ENCODE measurements at places on chromosomes 7 and 10. TPM values are rescaled to one million over a fixed set of nuclear protein-coding genes. Genes with fewer than 3 reads are reported as not detected.

The WNT2 gene
- not detected for total RNA-seq

The SPOCK2 gene
- 341 TPM for total RNA-seq

The ZNF503 gene
- not detected for total RNA-seq

The WDR86 gene
- total RNA-seq = not detected

The BHLHA15 gene
- 0.64 TPM for total RNA-seq

The ZNF488 gene
- total RNA-seq = not detected

The LRWD1 gene
- total RNA-seq = 30.7 TPM

The NPSR1 gene
- not detected for total RNA-seq

The RBM20 gene
- total RNA-seq = 0.27 TPM
